ENCODE measurements at places on chromosomes 3 and 15.

- no peak for DNase-seq
Observed at GRCh38 chr3:32675164-32675563, 9.8 kb upstream of the CNOT10 start.

DNA sequence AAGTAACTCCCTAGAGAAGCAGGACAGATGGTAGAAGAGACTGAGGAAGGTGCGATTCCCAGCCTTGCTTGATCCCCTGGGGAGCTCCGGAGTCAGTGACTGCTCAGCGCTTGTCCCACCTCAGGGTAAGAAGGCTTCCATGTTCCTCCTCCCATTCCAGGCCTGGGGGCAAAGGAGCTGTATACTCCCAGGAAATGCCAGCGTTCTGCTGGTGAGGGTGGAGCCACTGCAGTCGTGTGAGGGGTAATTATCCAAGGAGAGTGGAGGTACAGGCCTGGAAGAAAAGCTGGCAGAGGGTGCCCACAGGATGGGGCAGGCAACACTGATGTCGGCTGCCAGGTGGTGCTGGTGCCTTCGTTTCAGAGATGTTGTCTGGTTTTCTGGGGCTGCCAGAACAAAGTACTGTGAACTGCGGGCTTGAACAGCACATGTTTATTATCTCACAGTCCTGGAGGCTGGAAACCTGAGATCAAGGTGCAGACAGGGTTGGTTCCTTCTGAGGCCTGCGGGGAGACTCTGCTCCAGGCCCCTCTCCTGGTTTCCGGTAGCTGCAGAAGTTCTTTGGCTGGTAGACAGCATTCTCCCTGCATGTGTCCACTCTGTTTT is 12.1 kb upstream of the APBA2 start:
- DNase-seq = no peak

DNA sequence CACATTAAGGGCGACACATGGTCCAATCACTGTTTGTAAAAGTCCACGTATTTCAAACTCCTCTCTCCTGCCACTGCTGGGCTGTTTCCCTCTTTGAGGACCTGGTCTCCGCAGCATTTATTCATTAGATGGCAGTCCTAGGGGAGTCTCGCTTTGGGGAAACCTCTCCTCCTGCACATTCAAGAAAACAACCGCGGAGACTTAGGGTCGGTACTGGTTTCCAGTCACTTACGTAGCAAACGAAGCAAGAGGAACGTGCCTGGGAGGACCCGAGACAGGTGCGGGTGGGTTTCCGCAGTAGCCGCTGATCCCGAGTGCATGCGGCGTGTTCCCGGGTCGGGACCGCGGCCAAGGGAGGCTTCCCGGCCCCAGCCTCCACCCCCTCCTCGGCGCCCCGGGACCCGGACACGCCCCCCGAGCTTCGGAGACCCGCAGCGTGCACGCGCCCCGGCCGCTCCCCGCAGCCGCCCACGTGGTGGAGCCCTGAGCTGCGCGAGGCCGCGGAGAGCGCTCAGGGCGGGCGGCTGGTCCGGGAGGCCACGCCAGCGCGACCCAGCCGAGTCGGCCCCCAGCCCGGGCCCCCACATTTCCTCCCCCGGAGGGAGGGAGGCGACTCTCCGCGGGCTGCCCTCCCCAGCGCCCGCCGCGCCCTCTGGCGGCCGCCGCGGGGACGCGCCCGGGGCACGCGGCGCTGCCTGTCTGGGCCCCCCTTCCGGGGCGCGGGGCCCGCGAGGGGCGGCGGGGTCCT is 1.1 kb upstream of the IGF1R start:
- DNase-seq = peak; percentile 74

- DNase-seq = no peak
Observed at GRCh38 chr3:37256447-37256846, 82.1 kb upstream of the LRRFIP2 start.

GRCh38 chr3:193875601-193876321 is 260.2 kb upstream of the HES1 start:
- DNase-seq = no peak

GRCh38 chr3:181637456-181637855 is 74.3 kb upstream of the SOX2 start:
- DNase-seq = no peak

- no peak for DNase-seq
Observed at GRCh38 chr3:189586941-189587663, 44.1 kb upstream of the TP63 start.

DNA sequence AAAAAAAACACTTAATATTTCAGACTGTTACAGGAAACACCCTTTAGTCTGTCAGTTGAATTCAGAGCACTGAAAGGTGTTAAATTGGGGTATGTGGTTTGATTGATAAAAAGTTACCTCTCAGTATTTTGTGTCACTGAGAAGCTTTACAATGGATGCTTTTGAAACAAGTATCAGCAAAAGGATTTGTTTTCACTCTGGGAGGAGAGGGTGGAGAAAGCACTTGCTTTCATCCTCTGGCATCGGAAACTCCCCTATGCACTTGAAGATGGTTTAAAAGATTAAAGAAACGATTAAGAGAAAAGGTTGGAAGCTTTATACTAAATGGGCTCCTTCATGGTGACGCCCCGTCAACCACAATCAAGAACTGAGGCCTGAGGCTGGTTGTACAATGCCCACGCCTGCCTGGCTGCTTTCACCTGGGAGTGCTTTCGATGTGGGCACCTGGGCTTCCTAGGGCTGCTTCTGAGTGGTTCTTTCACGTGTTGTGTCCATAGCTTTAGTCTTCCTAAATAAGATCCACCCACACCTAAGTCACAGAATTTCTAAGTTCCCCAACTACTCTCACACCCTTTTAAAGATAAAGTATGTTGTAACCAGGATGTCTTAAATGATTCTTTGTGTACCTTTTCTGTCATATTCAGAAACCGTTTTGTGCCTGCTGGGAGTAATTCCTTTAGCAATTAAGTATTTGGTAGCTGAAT is 17.9 kb downstream of the TMEM43 start:
- no peak for DNase-seq

GRCh38 chr3:103510760-103511159 is 1075.9 kb downstream of the ZPLD1 start:
- no peak for DNase-seq

DNA sequence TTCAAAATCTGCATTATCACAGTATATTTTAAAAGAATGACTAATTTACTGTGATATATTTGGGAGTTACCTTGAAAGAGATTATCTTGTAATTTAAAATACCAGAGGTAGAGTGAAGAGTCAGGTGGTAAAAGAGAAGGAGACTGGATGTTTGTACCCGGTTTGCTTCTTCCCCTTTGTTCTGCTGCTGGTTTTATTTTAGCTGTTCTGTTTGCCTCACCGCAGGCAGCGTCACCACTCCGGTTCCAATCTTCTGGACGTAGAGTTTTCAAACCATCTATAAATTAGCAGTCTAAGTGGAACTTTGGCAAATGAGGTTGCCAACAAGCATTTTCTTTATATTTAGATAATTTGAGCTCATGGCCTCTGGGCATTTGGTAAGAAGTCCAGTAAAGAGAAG is 38.2 kb downstream of the PPARG start:
- no peak for DNase-seq

GRCh38 chr3:115843206-115843605 is 219.9 kb downstream of the GAP43 start:
- no peak for DNase-seq
